Ascending aorta (tissue), 2 donors: ENCODE measurements at places on chromosomes 2 and 18.

DNA sequence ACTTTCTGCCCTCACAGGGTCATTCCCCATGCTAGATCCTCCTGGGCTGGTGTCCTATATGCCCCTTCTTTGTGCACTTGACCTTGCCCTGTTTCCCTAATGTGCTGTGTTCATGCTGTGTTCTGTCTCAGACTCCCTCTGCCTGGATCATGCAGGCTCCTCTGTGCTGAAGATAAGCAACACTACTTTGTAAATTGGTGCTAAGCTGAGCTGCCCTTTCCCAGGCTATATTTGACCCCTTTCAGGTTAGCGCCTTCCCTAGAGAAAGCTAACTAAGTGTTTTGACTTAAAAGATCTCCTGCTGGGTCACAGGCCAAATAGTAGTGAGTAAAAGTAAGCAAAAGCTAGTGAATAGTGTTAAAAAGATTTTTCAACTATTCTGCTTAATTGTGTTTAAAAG is 257.2 kb upstream of the RGPD4 start:
- no peak for DNase-seq

DNA sequence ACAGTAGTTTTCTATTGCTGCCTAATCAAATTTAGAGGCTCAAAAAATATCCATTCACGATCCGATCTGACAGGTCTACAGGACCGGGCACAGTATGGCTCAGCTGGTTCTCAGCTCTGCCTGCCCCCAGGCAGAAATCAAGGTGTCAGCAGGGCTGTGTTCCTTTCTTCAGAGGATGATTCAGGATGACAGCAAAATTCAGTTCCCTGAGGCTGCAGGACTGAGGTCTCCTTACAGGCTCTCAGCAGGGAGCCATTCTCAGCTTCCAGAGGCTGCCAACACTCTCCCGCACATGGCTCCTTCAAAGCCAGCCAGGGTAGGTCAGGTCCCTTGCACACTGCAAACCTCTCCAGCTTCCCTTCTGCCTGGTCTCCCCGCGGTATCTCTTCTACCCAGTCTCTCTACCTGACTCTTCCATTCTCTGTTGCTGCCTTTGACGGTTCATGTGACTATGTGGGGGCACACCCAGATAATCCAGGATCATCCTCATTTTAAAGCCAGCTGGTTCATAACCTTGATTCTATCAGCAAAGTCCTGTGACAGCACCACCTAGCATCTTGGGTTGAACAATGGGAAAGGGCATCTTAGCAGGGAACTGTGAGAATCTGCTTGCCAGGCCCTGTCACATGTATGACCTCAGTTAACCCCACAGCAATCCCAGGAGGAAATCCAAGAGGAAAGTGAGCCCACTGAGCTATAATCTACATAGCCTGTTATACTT is 50.4 kb downstream of the UXS1 start:
- DNase-seq: no peak

- no peak for DNase-seq
Measured at GRCh38 chr2:104852090-104852666, 1.7 kb upstream of the POU3F3 start.

DNA sequence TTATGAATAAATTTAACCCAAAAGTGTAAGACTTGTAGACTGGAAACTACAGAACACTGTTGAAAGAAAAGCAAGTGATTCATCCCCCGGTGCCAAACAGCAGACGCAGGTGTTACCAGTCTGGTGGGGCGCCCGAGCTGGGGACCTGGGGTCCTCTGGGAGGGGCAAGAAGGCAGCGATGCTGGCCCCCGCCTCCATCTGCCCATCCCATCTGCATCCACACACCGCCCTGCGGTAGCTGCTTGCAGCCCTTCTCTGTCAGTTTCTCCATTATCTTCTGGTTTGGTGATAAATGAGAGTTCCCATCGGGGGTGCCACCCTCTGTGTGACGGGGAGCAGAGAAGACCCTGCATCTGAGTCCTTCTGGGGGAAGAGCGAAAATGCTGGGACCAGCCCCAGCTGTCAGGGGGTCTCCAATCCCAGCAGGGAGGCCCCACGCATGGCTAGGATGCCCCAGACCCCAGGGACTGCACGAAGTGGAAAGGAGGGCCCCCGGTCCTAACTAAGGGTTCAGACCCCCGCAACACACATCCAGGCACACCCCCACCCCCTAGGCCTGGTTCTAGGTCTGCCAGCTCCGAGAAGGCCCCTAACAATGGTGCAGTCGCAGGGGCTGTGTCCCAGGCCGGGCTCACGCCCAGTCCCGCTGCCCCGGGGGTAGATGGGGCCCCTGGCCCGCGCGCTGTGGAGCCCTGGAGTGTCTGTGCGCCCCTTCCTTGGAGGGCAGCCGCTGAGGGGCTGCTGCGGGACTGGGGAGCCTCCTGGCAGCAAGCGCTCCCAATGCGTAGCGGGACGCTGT is 686 bp upstream of the RGPD8 start:
- peak; percentile 64 for DNase-seq

GRCh38 chr2:205748639-205749038 is 66.3 kb downstream of the NRP2 start:
- DNase-seq: no peak

DNA sequence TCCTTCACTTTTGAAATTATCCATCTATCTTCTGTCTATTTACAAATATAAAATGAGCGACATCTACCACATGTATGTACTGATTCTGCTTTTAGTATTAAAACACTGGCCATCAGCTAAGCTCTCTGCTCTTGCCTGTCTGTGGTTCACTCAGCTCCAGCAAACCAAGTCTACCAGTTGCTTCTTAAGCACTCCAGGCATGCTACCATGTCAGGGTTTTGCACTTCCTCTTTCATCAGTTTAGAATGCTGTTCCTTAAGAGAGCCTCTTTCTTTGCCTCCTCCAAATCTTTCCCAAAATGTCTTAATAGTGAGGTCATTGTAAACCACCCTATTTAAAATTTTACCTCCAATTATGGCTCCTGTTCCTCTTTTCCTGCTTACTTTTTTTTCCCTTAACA is 59.5 kb downstream of the SCN3A start:
- no peak for DNase-seq

GRCh38 chr18:22302144-22302543 is 115.6 kb downstream of the CTAGE1 start:
- DNase-seq: no peak

GRCh38 chr2:241724975-241725870 is 9.2 kb upstream of the D2HGDH start:
- DNase-seq: no peak

DNA sequence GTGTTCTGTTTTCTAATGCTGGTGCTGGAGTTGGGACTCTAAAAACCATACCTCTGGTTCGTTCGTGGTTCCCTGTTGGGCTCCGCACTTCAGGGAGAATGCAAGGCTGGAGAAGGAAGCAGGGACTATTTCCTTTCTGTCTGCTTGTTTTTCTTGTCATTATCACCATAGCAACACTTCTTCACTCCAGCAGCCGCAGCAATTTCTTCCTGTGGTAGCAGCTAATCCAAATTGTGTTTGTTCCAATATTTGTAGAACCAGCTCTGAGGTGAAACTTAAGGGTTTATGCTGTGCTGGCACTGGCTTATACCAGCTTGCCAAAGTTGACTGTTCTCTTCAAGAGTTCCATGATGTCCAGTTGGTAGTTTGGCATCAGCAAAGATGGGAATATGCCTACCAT is 301.4 kb upstream of the SYT4 start:
- no peak for DNase-seq

- no peak for DNase-seq
Measured at GRCh38 chr2:76393356-76393755, 682.6 kb upstream of the GCFC2 start.

DNA sequence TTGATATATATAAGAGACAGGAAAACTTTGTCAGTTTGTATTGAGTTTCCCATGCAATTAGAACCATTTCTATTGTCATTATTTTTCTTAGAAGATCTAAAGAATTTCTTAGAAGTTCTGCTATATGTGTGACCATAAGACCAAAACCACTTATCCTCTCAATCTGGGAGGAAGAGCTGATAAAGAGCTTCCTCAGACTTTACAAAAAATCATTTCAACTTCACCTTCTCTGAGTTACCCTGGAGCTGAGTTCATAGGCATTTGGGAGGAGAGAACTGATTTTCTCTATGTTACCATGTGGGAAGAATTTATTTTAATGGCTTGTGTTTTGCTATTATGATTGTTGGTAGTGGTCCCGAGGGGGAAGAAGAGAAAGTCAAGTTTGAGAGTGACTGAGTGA is 329.3 kb downstream of the GPD2 start:
- DNase-seq: no peak

- no peak for DNase-seq
Measured at GRCh38 chr18:52971097-52971496, 631.1 kb downstream of the DCC start.

GRCh38 chr18:24627644-24628315 is 167.3 kb downstream of the HRH4 start:
- no peak for DNase-seq

DNA sequence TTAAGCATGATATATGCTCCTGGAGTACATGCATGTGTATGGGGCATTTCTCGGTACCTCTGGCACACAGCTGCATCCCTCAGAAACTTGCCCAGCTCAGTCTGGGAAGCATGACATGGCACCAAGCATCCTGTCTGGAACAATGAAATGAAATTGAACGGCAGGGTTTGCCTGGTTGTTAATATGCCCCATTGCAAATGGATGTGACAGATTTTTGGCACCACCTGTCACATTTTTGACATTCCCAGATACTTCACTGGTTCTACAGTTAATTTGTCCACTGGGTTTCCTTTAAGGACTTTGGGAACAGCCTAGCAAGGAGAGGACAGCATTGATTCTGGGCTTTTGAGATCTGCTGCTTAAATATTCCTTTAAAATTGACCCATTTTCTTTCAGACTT is 305.8 kb downstream of the TSN start:
- no peak for DNase-seq

DNA sequence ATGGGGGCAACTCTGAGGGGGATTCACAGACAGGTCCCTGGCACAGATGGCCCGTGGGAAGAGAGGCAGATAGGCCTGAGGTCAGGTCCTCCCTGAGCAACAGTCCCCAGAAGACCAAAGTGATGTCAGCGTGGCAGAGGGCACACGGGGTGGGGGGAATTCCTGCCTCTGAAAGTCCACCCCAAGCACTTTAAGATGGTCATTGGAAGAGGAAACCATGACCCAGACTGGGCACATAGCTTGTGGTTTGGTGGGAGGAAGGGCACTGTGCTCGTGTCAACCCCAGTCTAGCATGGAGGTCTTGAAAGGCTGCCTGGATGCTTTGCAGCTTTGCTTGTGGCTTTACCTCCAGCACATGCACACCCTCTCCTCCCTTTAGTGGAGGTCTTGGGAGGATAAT is 38.0 kb upstream of the SIX2 start:
- no peak for DNase-seq

- DNase-seq: no peak
Measured at GRCh38 chr2:132270981-132271546, 109.3 kb upstream of the ANKRD30BL start.

- DNase-seq: no peak
Measured at GRCh38 chr2:96530474-96531357, 5.8 kb upstream of the ARID5A start.

DNA sequence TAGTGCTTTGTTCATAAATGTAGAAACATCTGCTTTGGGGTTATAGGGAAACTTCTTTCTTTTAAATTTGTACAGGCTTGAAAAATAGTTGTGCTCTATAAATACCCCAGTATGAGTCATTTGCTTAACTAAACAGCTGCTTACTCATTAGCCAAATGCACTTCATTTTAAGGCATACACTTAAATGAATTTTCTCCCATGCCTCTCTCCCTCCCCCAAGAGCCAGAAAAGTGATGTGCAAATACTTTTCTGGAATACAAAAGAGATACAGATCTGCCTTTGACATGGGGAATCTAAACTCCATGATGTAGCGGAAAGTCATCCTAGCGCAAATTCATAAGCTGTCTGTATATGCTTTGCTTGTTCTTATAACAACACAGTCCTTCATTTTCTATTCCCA is 469.4 kb downstream of the DLGAP1 start:
- DNase-seq: no peak

DNA sequence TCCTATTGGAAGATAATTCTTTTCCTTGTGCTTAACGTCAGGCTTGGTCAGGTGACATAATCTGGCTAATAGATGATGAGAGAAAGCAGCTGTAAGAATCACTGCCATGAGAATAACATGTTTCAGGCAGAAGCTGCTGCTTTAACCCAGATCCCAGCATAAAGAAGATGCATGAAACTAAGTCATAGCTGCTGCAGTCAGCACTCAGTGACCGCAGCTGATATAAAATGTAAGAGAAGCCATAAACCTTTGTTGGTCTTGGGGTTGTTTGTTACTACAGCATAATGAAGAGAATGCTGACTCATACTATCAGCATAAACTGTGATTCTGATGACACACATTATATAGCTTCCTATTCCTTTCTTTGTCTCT is 274.3 kb upstream of the TRIB2 start:
- DNase-seq: no peak

- DNase-seq: no peak
Measured at GRCh38 chr2:217562871-217563480, 439.8 kb downstream of the TNS1 start.
